ENCODE measurements at places on chromosomes 16 and 17. TPM values are rescaled to one million over a fixed set of nuclear protein-coding genes. Genes with fewer than 3 reads are reported as not detected.

DNA sequence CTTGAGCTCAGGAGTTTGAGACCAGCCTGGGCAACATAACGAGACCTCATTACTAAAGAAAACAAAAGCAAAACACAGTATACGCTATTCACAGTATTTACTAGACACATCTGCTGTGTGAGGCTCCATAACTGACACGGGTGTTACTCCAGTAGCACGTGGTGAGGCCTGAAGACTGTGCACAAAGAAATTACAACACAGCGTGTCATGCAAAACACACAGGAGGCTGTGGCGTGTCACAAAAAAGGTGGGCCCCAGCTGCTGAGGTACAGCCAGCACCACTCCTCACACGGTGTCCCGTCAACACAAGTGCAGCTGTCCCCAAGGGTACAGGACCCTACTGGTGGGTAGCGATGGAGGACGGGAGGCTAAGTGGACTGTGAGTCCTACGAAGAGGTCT is 2.7 kb downstream of the CYBC1 start:
- no peak for DNase-seq

DNA sequence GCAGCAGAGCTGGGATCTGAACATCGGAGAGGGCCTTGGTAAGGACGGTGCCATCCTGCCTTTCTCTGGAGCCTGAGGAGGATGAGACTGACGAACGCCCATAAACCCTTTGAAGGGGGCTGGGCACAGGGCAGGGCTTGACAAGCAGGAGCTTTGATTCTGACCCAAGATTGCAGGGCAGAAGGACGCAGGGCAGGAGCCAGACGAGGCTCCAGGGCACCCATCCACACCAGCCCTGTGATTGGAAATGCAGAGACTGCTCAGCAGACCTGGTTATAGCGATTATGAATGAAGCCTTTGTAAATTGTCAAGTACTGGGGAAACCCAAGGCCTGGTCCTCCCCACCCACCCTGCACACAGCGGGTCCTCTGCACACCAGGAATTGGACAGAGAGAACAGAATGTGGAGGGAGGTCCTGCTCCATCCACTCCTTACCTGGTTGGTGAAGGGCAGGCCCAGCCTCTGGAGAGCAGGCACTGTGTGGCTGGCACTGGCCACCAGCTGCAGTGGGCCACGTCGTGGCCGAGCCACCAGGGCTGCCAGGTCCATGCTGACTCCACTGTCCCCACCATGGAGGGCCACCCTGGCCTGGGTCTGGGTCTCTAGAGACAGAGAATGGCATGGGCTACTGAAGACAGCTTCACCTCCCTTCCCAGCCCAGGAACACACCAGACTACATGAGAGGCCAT is 68.8 kb downstream of the RMI2 start:
- no peak for DNase-seq

- no peak for DNase-seq
Measured at GRCh38 chr17:59534583-59534982, 30.8 kb upstream of the DHX40 start.

DNA sequence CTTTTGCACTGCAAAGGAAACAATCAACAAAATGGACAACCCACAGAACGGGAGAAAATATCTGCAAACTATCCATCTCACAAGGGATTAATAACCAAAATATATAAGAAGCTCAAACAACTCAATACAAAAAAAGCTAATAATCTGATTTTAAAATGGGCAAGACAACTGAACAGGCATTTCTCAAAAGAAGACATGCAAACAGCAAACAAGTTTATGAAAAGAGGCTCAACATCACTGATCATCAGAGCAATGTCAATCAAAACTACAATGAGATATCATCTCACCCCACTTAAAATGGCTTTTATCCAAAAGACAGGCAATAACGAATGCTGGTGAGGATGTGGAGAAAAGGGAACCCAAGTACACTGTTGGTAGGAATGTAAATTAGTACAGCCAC is 34.8 kb downstream of the SYNRG start:
- no peak for DNase-seq

The TMEM11 gene
- 18.7 TPM for total RNA-seq

The DPEP2NB gene
- not detected for total RNA-seq

The GALR2 gene
- not detected for total RNA-seq

All from transverse colon (tissue), 4 donors.